ENCODE measurements at places on chromosomes 3 and 15.

GRCh38 chr3:151228666-151229040, 25.6 kb upstream of the GPR171 start:
- DNase-seq: no peak

GRCh38 chr3:47342151-47342550, 38.7 kb upstream of the PTPN23 start:
- no peak for DNase-seq

GRCh38 chr15:68818769-68819494, 1.8 kb downstream of the ANP32A start:
- DNase-seq: no peak

DNA sequence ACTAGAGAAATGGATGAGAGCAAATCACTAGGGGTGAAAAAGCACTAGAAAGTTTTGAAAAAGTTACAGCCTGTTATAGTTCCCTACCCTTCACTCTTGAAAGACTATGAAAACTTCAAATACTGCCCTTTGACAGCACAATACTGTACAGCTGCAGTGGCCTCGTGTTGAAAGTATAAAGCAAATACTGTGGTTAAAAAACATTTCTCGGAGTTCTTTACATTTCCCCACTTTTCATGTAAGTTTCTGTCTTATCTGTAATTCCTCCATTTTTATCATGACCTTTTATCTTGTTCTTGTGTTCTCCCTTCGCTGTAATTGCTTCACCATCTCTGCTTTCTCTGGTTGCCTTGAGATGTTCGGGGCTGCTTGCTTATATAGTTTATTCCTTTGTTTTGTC, 423.8 kb upstream of the CFAP20DC start:
- no peak for DNase-seq

GRCh38 chr3:98778383-98778782, 15.2 kb downstream of the ST3GAL6 start:
- no peak for DNase-seq

DNA sequence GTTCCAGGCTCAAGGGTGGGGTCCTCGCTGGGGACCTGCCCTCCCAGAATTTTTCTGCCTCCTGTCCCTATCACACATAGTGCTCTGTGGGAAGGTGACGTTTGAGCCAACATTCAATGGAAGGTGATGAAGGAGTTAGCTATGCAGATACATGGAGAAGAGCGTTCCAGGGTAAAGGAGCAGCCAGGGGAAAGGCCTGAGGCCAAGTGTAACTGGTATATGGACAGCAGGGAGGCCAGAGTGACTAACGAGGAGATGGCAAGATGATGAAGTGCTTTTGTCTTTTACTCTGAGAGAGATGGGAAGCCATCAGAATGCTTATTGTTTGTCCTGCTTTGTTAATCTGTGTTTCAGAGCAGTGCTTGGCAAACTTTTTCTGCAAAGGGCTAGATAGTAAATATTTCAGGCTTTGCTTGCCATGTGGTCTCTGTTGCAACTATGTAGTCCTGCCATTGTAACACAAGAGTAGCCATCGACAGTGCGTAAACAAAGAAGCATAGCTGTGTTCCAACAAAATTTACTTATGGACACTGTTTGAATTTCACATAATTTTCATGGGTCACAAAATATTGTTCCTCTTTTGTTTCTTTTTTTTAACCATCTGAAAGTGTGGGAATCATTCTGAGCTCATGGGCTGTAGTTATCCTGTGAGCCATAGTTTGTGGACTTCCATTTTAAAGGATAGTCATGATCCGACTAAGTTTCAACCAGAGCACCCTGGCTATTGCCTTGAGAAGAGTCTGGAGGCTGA, 25.8 kb upstream of the PIAS1 start:
- DNase-seq: no peak

- no peak for DNase-seq
These were observed 117.1 kb downstream of the MYLK start for GRCh38 chr3:123767009-123767372.

DNA sequence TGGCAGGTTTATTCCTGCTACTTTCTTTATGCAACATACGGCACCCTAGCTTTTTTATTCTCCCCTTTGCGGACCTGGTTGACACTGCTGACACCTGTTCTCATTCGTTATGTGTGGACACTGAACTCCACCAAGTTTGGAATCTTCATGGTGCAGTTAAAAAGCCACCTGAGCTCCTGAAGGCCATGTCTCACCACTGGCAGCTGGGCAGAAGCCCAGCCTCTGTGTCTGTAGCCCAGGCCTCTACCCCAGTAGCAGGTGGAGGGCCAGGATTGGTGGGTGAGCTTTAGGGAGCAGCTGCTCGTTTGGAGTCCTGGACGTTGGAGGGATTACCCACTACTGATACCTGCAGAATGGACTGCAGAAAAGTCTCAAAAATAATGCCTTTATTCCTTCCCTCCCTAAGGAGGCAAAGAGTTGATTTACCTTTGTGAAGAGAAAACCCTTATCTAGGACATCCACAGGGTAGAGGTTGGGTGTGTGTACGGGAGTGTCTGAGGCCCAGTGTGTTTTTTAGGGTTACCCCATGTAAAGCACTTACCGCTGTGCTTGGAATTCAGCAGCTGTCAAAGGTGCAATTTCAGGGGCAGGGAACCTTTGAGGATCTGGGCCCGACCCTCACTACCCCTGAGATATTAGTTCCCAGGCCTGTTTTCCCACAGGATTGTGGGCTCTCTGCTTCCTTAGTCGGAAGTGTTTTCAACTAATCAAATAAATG, 637 bp upstream of the CCNDBP1 start:
- DNase-seq: no peak

GRCh38 chr3:144499001-144499930, 527.6 kb downstream of the DIPK2A start:
- DNase-seq: no peak

- no peak for DNase-seq
These were observed 166.4 kb upstream of the EOMES start for GRCh38 chr3:27888562-27888961.

DNA sequence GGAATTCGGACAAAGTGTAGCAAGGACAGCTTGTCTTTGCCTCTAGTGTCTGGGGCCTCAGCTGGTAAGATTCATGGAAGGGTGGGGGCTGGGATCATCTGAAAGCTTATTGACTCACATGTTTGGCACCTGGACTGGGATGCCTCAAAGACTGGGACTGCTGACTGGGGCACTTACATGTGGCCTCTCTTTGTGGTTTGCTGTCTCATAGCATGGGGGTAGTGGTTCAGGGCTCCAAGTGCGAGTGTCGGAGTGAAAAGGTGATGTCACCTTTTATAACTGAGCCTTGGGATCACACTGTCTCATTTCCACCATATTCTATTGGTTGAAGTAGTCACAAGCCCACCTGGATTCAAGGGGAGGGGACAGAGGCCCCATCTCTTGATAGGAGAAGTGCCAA, 6.8 kb downstream of the MFSD1 start:
- DNase-seq: no peak

- no peak for DNase-seq
These were observed 97.2 kb downstream of the CLDN1 start for GRCh38 chr3:190224863-190225692.

GRCh38 chr3:133991637-133992036, 38.1 kb downstream of the SLCO2A1 start:
- no peak for DNase-seq

DNA sequence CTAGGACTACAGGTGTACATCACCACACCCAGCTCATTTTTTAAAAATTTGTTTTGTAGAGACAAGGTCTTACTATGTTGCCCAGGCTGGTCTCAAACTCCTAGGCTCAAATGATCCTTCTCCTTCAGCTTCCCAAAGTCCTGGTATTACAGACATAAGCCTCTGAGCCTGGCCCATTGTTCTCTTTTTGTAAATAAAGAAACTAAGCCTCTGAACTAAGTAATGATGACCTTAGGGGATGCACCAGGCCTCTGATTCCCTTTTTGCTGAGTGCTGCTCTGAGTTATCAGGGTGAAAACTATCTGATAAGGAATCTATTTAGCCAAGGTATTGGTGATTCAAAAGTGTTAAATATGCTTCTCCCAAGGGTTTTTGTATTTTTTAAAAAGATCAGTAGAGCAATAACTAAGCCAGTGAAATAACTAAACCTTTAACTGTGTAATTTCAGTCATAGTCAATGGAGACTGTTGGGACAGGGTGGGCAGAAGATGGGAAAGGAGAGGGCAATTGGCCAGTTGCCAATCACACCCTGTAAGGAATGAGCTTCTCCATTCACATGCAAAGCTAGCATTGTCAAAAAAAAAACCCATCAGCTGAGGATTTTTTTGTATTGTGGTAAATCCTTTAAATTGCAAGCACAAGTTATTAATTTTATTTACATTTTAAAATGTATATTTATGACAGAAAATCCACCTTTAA, 194.8 kb upstream of the PFN2 start:
- no peak for DNase-seq

- DNase-seq: no peak
These were observed 129.6 kb downstream of the CHSY1 start for GRCh38 chr15:101122266-101122665.

GRCh38 chr3:26229801-26230200, 392.8 kb upstream of the LRRC3B start:
- no peak for DNase-seq

DNA sequence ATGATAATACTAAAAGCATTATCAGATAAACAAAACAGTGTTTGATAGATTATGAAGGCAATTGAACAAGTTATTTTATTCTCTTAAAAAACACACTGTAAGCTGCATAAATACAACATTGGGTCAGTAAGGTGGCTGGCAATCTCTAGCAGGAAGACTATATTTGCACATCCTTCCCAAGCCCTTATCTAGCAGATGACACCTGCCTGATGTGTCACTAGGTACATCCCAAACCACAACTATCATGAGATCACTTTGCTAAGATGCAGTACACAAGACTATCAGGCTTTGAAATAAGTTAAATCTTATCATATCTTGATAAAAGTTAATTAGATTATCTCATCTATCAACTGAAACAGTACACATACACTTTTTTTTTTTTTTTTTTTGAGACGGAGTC, 417.4 kb downstream of the MECOM start:
- DNase-seq: no peak

- DNase-seq: no peak
These were observed 31.6 kb upstream of the CEP152 start for GRCh38 chr15:48842501-48842900.

DNA sequence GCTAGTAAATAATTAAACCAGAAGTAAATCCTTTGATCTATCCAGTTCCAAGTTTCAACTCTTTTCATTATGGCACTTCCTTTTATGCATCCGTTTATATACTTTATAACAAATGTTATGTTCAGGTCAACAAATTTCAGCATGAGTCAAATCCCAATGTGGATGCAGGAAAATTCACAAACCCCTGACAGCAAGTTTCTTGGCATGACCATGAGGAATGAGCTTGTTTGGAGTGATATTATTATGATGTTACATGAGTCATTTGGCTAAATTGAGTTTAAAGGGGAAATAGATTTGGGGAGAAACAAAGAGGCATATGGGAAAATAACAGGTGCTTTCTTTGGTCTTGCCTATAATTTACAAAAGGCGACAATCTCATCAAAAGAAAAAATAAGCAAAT, 32.1 kb upstream of the KCNMB2 start:
- no peak for DNase-seq

DNA sequence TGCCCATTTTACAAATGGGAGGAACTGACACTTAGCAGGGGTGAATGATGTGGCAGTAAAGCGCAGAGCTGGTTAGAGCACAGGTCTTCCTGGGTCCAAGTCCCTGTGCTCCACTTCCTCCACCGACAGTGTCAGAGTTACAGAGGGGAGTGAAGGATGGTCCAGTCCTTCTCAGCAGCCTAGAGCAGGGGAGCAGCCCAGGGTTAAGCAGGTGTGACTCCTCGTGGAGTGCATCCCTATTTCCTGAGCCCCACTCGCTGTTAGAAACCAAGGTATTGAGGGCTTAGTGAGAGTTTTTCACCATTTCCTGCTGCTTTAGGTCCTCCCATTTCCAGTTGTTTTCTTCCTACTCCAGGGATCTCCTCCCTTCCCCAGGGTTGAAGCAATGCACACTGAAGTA, 75.4 kb downstream of the GHSR start:
- no peak for DNase-seq

- no peak for DNase-seq
These were observed 46.2 kb downstream of the TRIM69 start for GRCh38 chr15:44782516-44782915.

- DNase-seq: no peak
These were observed at the start of gene SLITRK3 for GRCh38 chr3:165195640-165196576. Gene SLITRK3 (minus strand): TSS chr3:165196384. CDS start chr3:165190830, 5,554 bp downstream.

- DNase-seq: no peak
These were observed 397.6 kb downstream of the TBL1XR1 start for GRCh38 chr3:176799675-176800074.

DNA sequence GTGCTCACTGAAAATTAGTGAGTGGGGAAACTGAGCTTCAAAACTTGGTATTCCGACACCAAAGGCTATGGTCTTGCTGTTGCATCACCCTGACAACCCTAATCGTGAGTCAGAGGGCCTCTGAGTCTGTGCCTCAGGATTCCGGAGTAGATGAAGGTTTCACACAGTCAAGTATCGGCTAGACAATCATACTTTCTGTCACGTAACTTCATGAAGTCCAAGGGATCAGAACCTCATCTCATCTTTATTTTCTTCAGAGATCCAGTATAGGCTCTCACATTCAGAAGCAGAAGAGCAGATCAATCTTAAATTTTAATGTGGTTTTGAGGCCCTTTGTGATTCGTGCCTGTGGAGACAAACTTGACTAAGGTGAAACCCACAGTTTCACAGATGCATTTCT, 26.1 kb upstream of the NECTIN3 start:
- no peak for DNase-seq

GRCh38 chr3:117358717-117359314, 649.2 kb downstream of the TUSC7 start:
- DNase-seq: no peak

DNA sequence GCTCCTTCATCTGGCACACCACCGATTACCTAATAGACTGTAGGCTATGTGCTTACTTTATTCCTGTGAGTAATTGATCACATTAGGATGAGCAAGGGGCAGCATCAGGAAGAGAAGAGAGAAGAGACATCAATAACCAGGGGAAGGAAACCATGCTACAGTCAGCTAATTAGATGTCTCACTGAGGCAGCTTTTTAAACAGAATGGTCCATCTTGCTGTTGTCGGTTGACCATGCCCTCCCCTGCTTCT, 278.4 kb downstream of the RPLP1 start:
- DNase-seq: no peak

DNA sequence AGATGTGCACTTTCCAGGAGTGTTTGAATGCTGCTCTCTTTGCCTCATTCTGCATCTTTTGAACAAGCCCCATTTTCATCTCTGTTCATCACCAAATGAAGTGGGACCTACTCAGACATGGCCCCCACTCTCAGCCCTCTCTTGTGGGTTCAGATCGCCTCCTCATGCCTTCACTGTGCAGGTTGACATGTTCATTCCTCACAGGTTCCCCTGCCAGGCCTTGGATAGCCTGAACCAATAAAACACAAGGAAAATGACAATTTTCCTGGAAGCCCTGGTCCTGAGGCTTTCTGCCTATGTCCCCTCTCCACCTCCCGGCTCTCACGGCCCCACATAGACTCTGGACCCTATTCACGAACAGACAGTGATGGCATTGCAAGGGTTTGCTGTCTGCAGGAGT, 17.7 kb downstream of the KLF15 start:
- no peak for DNase-seq
